Activated T-helper 1 cell treated with anti-CD3 and anti-CD28 coated beads, Interleukin-12 subunit alpha, Interleukin-12 subunit beta, Interleukin-2, Interleukin-4 antibody, amounts not matched to agents 30 ng/mL and 10 ng/mL and 1 ng/mL, durations not matched to agents 14 hours and 24 hours and 36 hours (primary cell): ENCODE measurements at places on chromosomes 11 and 22.

DNA sequence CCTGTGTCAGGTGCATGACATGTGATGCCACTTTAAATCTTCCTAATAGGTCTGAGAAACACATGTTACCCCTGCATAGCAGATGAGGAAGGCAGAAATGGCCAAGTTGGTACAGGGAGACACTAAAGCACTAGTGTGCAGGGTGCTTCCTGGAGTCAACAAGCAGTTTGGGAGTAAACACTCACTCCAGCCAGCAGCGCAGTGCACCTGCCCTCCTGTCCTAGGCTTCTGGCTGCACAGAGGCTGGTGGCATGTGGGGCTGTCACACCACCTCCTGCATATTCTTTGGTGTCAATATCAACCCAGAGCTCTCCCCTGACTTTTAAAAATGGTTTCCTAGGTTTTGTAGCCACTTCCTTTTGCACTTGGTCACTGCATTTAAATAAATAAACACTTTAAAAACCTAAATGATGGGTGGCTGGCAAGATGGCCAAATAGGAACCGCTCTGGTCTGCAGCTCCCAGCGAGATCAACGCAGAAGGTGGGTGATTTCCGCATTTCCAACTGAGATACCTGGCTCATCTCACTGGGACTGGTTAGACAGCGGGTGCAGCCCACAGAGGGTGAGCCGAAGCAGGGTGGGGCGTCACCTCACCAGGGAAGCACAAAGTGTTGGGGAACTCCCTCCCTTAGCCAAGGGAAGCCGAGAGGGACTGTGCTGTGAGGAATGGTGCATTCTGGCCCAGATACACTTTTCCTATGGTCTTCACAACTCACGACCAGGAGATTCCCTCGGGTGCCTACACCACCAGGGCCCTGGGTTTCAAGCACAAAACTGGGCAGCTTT, 33.5 kb downstream of the GAB4 start:
- peaks cover 17% of the 10 kb centered on the region for H3K27me3 ChIP-seq
- H3K4me3 ChIP-seq = no peak overlapping the region
- no peak for DNase-seq
- peaks cover 13% of the 10 kb centered on the region for H3K4me1 ChIP-seq
- H3K36me3 ChIP-seq = no peaks in the 10 kb centered on the region
- H3K27ac ChIP-seq = no peak overlapping the region

DNA sequence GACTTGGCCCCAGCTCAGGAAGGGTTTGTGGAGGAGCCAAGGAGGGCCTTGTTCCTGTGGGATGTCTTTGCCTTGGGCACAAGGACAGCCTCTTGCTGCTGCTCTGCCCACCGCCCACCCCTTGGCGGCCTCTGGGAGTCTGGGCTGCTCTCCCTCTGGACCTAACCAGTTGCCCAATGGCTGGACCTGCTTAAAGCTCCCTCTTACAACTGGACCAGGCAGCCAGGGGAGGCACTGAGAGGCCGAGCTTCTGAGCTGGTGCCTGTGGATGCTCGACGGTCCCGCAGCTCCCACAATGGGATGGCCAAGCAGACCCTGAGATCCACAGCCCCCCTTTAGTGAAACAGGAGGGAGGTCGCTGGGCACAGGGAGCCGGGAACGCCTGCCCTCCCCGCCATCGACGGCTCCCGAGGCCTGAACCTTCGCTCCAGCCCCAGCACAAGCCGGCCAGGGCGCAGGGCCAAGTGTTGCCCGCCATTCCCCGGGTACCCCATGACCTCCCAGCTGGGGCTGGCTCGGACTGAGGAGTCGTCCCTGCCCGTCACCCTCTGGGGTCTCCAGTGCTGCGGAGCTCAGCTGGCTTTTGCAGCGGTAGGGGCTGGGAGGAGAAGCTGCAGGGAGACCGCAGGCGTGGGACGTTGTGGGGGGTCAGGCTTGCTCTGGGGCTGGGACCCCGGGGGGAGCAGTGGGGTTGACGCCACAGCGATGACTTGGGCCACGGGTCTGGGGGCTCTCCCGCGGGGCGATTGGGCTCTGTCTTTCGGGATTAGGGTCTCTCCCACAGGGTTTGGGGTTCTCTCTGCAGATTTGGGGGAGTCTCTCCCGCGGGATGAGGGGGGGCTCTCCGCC, 584 bp upstream of the GAL start:
- no peaks in the 10 kb centered on the region for H3K36me3 ChIP-seq
- DNase-seq = no peak
- H3K4me1 ChIP-seq = no peaks in the 10 kb centered on the region
- no peak overlapping the region for H3K27ac ChIP-seq

GRCh38 chr22:49521787-49522224, 305.9 kb downstream of the BRD1 start:
- DNase-seq = no peak
- H3K4me1 ChIP-seq = no peaks in the 10 kb centered on the region
- H3K36me3 ChIP-seq = no peaks in the 10 kb centered on the region
- H3K4me3 ChIP-seq = no peak overlapping the region
- no peak overlapping the region for H3K27ac ChIP-seq

GRCh38 chr11:1772270-1773130, 8.8 kb upstream of the CTSD start:
- H3K4me1 ChIP-seq = peaks cover 27% of the 10 kb centered on the region
- no peaks in the 10 kb centered on the region for H3K36me3 ChIP-seq
- H3K27me3 ChIP-seq = peaks cover 4% of the 10 kb centered on the region
- DNase-seq = peak; percentile 51
- peak overlapping the region; percentile 85 for H3K27ac ChIP-seq

GRCh38 chr11:69409812-69410645, 71.4 kb upstream of the LINC01488 start:
- H3K4me1 ChIP-seq = peaks cover 9% of the 10 kb centered on the region
- H3K27me3 ChIP-seq = peaks cover 21% of the 10 kb centered on the region
- H3K4me3 ChIP-seq = no peak overlapping the region
- DNase-seq = no peak
- H3K36me3 ChIP-seq = no peaks in the 10 kb centered on the region
- H3K27ac ChIP-seq = no peak overlapping the region

- peaks cover 57% of the 10 kb centered on the region for H3K4me1 ChIP-seq
- H3K27me3 ChIP-seq = no peaks in the 10 kb centered on the region
- DNase-seq = no peak
- peaks cover 36% of the 10 kb centered on the region for H3K36me3 ChIP-seq
- H3K4me3 ChIP-seq = no peak overlapping the region
- H3K27ac ChIP-seq = peak overlapping the region; percentile 48
These were observed 6.4 kb downstream of the APOBEC3G start for GRCh38 chr22:39083212-39084165.

- no peak for DNase-seq
- no peak overlapping the region for H3K27ac ChIP-seq
- no peaks in the 10 kb centered on the region for H3K27me3 ChIP-seq
- H3K4me1 ChIP-seq = peaks cover 8% of the 10 kb centered on the region
- H3K36me3 ChIP-seq = no peaks in the 10 kb centered on the region
- no peak overlapping the region for H3K4me3 ChIP-seq
These were observed 183.5 kb downstream of the KIRREL3 start for GRCh38 chr11:126817096-126817495.
